Liver (tissue), 10 donors: ENCODE measurements at places on chromosomes 5 and 9.

GRCh38 chr9:120424248-120424647 lies 155.7 kb downstream of the CDK5RAP2 start:
- no peak for DNase-seq

DNA sequence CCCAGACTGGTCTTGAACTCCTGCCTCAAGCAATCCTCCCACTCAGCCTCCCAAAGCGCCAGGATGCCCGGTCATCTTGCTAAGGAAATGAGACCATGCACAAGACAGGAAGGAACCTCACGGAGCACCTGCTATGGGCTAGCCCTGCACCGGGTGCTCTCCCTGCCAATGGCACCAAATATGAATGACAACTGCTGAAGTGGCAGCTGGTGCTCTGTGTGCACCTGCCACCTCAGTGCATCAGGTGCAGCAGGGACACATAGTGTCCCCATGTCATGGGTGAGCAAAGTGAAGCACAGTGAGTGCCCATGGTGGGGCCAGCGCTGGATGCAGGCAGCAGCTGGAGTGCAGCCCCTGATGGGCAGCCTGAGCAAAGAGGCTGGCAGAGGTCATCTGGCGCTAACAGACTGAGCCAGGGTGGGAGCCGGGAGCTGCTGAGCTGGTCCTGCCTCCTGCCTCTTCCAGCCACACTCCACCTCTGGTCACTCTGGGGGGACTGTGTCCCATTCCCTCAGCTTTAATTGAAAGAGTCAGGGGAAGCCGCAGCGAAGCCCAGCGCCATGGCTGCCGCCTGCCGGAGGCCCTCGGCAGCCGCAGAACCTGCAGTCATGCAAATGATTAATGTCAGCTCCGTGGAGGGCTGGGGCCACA lies 46.4 kb downstream of the BARX1 start:
- no peak for DNase-seq

GRCh38 chr5:27969157-27969556 lies 930.8 kb upstream of the CDH9 start:
- no peak for DNase-seq

- no peak for DNase-seq
These were observed 21.1 kb downstream of the PDE8B start for GRCh38 chr5:77231471-77232138.

- no peak for DNase-seq
These were observed 186.8 kb downstream of the ACTL7B start for GRCh38 chr9:108668938-108669335.
